ENCODE measurements at places on chromosomes 1 and 21. TPM values are rescaled to one million over a fixed set of nuclear protein-coding genes. Genes with fewer than 3 reads are reported as not detected.

The ZNF695 gene
- total RNA-seq, result 4.4 TPM

The IRF6 gene
- total RNA-seq, result 0.44 TPM

The S100A14 gene
- total RNA-seq, result not detected

The CSF3R gene
- total RNA-seq, result not detected

The C1orf141 gene
- total RNA-seq, result not detected

The OR6N1 gene
- not detected for total RNA-seq
